ENCODE measurements at places on chromosomes 2 and 18. TPM values are rescaled to one million over a fixed set of nuclear protein-coding genes. Genes with fewer than 3 reads are reported as not detected.

DNA sequence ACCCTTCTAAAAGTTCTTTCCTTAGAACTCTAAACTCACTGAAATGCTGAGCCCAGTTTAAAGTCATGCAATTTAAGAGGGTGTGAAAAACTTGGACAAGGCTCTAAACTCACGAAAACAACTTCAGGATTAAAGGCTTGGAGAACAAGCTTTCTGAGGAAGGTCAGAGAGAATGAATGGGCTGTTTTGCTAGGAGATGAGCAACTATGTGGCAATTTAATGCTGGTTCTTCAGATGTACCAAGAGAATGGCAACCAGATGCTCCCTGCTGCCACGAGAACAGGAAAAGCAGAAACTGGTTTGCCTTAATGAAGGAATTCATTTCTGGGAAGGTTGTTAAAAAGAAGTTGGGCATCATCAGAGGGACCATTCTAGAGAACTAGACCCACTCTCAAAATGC, 77.8 kb upstream of the PMAIP1 start:
- H3K36me3 ChIP-seq: no peaks in the 10 kb centered on the region
- DNase-seq: no peak
- no peaks in the 10 kb centered on the region for H3K27me3 ChIP-seq

- H3K27ac ChIP-seq: no peak overlapping the region
- no peaks in the 10 kb centered on the region for H3K27me3 ChIP-seq
- no peak overlapping the region for H3K4me3 ChIP-seq
- no peaks in the 10 kb centered on the region for H3K4me1 ChIP-seq
- no peaks in the 10 kb centered on the region for H3K36me3 ChIP-seq
These were observed 50.7 kb downstream of the SFXN5 start for GRCh38 chr2:73020657-73021370.

- H3K4me3 ChIP-seq: no peak overlapping the region
- H3K27ac ChIP-seq: no peak overlapping the region
- H3K27me3 ChIP-seq: no peaks in the 10 kb centered on the region
- no peak for DNase-seq
- H3K4me1 ChIP-seq: no peaks in the 10 kb centered on the region
These were observed 17.2 kb upstream of the CD207 start for GRCh38 chr2:70852824-70853223.

DNA sequence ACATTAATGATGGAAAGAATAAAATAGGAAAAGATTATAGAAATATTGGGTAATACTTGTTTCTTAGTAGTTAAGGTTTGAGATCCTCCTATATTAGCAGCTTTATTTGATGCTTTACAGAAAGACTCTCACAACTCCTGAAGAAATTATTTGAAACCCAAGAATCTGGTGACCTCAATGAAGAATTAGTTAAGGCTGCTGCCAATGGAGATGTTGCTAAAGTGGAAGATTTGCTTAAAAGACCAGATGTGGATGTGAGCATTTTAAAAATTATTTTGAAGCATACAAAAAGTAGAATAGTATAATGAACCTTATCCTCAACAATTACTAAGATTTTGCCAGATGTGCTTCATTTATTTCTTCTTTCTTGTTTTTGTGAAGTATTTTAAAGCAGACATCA, 59.1 kb downstream of the MIB1 start:
- peak overlapping the region; percentile 3 for H3K27ac ChIP-seq
- H3K27me3 ChIP-seq: no peaks in the 10 kb centered on the region
- no peak for DNase-seq
- H3K4me3 ChIP-seq: no peak overlapping the region
- H3K4me1 ChIP-seq: no peaks in the 10 kb centered on the region
- no peaks in the 10 kb centered on the region for H3K36me3 ChIP-seq

DNA sequence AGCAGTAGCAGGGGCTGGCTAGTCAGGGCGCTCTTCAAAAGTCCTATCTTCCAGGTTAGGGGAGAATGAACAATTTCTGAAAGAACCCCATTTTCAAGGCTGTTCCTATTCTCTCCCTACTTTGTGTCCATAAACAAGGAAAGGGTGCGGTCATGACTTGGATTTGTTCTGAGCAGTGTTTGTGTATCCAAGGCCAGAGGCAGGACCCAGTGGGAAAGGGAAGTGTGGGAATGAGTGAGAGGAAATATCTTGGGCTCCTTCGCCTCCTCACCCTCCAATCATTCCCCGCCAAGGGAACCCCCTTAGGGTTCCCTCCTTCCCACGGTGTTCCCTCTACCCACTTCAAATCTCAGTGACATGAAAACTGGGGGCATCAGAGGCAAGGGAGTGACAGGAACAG, 25.5 kb upstream of the SPTBN1 start:
- no peaks in the 10 kb centered on the region for H3K27me3 ChIP-seq
- H3K4me3 ChIP-seq: no peak overlapping the region
- no peaks in the 10 kb centered on the region for H3K4me1 ChIP-seq
- no peaks in the 10 kb centered on the region for H3K36me3 ChIP-seq
- no peak for DNase-seq
- peak overlapping the region; percentile 72 for H3K27ac ChIP-seq

DNA sequence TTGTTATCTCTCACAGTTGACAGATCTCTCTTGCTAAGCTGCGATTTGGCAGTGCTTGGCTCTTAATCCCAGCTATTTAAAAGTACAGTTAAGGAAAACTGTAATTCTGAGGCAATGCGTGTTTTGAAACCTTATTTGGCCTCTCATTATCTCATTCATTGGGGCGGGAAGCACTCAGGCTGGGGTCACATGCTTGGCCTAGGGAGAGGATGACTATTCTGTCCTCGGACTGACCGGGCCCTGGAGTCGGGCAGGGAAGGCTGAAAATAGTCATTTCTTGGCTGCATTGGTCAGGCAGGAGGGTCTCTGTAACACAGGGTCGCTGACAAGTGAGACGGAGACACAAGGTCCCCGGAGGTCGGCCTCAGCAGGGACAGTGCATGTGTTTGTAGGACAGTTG, 20.2 kb upstream of the EMILIN2 start:
- H3K27me3 ChIP-seq: no peaks in the 10 kb centered on the region
- peak overlapping the region; percentile 60 for H3K27ac ChIP-seq
- peak; percentile 28 for DNase-seq
- H3K4me1 ChIP-seq: no peaks in the 10 kb centered on the region
- no peaks in the 10 kb centered on the region for H3K36me3 ChIP-seq
- no peak overlapping the region for H3K4me3 ChIP-seq

- no peaks in the 10 kb centered on the region for H3K27me3 ChIP-seq
- no peaks in the 10 kb centered on the region for H3K36me3 ChIP-seq
- peak overlapping the region; percentile 67 for H3K4me3 ChIP-seq
- peak overlapping the region; percentile 69 for H3K27ac ChIP-seq
- H3K4me1 ChIP-seq: peaks cover 8% of the 10 kb centered on the region
These were observed 232 bp downstream of the SNED1 start for GRCh38 chr2:240998706-240998994.

- H3K4me3 ChIP-seq: no peak overlapping the region
- DNase-seq: no peak
- no peak overlapping the region for H3K27ac ChIP-seq
These were observed 42.2 kb downstream of the HIBCH start for GRCh38 chr2:190277234-190278112.

DNA sequence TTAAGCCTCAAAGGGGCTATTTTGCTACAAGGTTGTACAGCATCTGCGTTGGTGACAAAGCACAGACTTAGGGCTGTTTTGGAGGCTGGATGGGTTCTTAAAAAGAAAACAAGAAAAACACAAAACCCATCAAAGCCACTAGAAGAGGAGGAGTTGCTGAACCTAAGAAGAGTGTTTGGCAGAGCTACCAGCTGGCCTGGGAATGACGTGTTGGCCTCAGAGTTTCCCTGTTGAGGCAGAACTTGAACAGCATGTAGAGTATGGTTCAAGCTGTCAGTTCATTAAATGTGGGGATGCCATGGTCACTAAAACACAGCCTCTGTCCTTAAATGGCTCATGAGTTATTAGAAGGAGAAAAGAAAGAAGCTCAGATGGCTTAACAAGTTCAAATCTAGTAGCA, 162.5 kb downstream of the TTC32 start:
- H3K4me1 ChIP-seq: no peaks in the 10 kb centered on the region
- H3K36me3 ChIP-seq: no peaks in the 10 kb centered on the region
- no peak overlapping the region for H3K4me3 ChIP-seq
- no peaks in the 10 kb centered on the region for H3K27me3 ChIP-seq

- no peak overlapping the region for H3K4me3 ChIP-seq
- peaks cover 5% of the 10 kb centered on the region for H3K4me1 ChIP-seq
- DNase-seq: peak; percentile 46
- H3K36me3 ChIP-seq: no peaks in the 10 kb centered on the region
- no peaks in the 10 kb centered on the region for H3K27me3 ChIP-seq
These were observed 47.4 kb upstream of the SMAD7 start for GRCh38 chr18:48997985-48998831.

GRCh38 chr2:233007270-233007669, 5.8 kb downstream of the NGEF start:
- no peaks in the 10 kb centered on the region for H3K4me1 ChIP-seq
- H3K36me3 ChIP-seq: no peaks in the 10 kb centered on the region
- no peaks in the 10 kb centered on the region for H3K27me3 ChIP-seq
- DNase-seq: peak; percentile 27
- H3K4me3 ChIP-seq: no peak overlapping the region
- no peak overlapping the region for H3K27ac ChIP-seq

GRCh38 chr2:237500681-237501424, 13.8 kb downstream of the MLPH start:
- no peaks in the 10 kb centered on the region for H3K36me3 ChIP-seq
- H3K27me3 ChIP-seq: no peaks in the 10 kb centered on the region
- H3K4me1 ChIP-seq: peaks cover 5% of the 10 kb centered on the region
- H3K27ac ChIP-seq: peak overlapping the region; percentile 82
- no peak for DNase-seq

DNA sequence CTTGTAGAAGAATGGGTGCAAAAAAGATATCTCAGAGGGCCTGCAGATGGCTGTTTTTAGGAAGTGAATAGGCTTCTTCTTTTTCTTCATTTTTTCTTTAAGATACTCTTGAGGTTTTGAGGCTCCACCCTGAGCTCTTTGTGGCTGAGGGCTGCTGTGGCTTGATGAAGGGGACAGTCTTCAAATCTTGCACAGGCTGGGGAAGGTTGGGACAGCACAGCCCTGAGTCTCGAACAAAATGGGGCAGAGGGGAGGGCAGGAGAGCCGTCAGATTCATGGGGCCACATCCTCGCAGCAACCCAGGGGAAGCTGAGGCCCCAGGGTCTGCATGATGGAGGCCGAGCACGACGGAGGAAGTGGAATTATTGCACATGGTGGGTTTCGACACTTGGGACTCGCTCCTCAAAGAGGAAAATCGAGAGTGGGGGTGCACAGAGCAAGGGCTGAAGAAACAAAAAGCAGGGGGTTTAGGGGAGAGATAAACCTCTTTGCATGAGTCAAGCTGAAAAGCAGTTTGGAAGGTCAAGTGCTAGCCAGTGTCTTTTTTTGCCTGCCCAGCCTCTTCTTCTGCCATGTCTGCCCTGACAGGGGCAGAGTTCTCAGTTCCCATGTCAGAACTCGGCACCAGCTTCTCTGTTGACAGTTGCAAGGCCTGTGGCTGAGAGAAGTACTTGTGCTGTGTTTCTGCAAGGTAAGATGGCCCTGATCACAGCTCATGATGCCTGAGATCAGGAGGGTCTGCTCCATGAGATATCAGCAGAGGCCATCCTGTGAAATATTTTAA, 19.5 kb downstream of the INPP4A start:
- DNase-seq: no peak
- no peaks in the 10 kb centered on the region for H3K4me1 ChIP-seq
- no peaks in the 10 kb centered on the region for H3K27me3 ChIP-seq
- peak overlapping the region; percentile 71 for H3K27ac ChIP-seq
- H3K4me3 ChIP-seq: no peak overlapping the region
- H3K36me3 ChIP-seq: no peaks in the 10 kb centered on the region

DNA sequence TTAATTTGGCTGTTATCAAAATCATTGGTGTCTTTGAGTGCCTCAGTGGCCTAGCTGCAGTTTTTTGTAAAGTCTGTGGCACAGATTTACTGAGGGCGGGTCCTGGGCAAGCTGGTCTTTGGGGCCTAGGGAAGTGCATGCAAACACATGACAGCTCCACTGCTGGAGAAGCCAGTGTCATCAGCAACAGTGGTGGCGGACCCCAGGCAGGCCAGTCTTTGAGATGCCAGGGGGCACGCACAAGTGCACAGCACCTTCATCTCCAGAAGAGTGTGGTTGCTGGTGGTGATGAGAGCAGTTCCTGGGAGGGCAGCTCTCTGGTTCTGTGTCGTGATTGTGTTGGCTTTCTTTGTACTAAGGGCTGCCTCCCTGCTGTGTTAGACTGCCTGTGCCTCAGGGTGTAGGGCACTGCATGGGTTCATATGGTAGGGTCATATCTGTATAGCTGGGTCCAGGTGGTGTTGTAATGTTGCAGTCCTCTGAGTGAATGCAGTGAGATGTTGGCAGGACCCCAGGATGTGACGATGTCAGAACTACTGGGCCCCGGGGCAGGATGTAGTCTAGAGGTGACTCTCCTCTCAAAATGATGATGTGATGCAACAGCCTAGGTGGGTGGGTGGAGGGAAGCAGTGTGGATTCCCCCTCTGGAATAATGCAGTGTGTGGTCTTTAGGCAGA, 646.7 kb upstream of the CDH2 start:
- no peak for DNase-seq
- no peak overlapping the region for H3K27ac ChIP-seq
- H3K4me1 ChIP-seq: no peaks in the 10 kb centered on the region
- H3K4me3 ChIP-seq: no peak overlapping the region
- no peaks in the 10 kb centered on the region for H3K27me3 ChIP-seq

DNA sequence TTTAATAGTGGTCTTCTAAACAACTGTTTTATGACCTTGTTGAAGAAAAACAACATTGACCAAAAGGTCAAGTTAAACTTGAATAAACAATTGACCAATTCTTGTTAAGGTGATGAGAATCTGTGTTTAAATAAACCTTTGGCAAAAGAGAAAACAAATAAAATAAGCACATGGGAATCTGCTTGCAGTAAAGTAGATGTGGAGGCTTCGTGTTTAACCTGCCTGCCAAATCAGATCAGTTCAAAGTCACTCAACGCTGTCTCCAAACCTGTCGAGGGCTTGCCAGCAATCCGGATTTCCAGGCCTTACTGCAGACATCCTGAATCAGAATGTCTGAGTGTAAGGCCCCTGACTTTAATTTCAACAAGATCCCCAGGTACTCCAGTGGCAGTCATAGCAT, 55.1 kb upstream of the AQP4 start:
- no peaks in the 10 kb centered on the region for H3K36me3 ChIP-seq
- DNase-seq: no peak
- H3K27me3 ChIP-seq: no peaks in the 10 kb centered on the region
- H3K4me3 ChIP-seq: no peak overlapping the region
- no peak overlapping the region for H3K27ac ChIP-seq

GRCh38 chr2:12700989-12701388, 15.7 kb upstream of the TRIB2 start:
- H3K4me1 ChIP-seq: no peaks in the 10 kb centered on the region
- H3K36me3 ChIP-seq: no peaks in the 10 kb centered on the region
- H3K27me3 ChIP-seq: no peaks in the 10 kb centered on the region
- H3K4me3 ChIP-seq: no peak overlapping the region
- no peak for DNase-seq

Gene FTCDNL1
- 5.2 TPM for total RNA-seq

Gene CCL20
- not detected for total RNA-seq

Gene MC4R
- not detected for total RNA-seq

Gene FOXI3
- not detected for total RNA-seq

Gene EHD3
- total RNA-seq: 9.2 TPM

Gene UGT1A8
- not detected for total RNA-seq
